PC-3 (cell line): ENCODE measurements at places on chromosomes 3 and 15. TPM values are rescaled to one million over a fixed set of nuclear protein-coding genes. Genes with fewer than 3 reads are reported as not detected.

DNA sequence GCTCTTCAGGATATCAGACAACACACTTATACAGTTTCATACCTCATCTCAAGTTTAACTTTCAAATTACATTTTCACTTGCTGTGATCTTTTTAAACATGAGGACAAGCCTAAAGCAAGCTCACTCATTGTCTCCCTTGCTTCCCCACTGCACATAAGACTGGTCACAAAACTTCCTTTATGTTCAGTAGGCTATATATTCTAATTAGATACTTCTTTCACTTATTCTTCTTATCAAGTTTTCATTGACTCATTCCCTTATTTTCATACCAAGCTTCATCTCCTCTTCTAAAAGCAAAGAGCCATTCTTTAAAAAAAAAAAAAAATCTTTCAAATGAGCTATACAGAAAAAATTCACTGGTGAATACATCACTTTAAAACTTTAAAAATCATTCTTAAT, 62.6 kb downstream of the ESYT3 start:
- no peaks in the 10 kb centered on the region for H3K27me3 ChIP-seq
- H3K27ac ChIP-seq = no peak overlapping the region
- no peaks in the 10 kb centered on the region for H3K36me3 ChIP-seq
- peaks cover 27% of the 10 kb centered on the region for H3K4me1 ChIP-seq
- no peak overlapping the region for H3K4me3 ChIP-seq

DNA sequence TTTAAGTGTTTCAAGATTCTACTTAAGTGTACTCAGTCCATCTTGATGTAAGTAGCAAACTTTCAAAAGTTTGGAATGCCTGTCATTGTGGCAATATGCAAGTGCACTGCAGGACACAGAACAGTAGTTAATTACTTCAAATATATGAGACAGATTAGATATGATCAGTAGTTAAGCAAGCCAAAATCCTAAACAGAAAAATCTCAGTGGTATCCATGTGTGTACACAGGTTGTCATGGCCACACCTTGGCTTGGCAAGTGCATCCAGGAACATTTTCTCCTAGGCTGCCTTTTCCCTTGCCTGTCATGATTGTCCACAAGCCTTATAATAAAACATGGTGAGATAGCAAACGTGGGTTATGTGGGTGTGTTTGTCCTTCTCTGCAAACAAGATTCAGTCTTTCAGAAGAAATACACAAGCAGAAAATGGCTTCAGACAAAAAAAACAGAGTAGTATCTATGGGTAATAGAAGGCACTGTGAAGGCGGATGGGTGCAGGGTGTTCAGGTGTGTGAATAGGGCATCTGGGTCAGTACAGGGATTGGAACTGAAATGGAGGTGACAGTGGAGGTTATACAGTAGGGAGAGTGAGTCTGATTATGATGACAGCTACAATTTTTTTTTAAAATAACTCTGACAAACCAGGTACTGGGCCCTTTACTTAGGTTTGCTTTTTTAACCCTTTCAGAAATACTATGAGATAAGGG, 229.0 kb upstream of the LRIG1 start:
- no peak overlapping the region for H3K27ac ChIP-seq
- H3K4me1 ChIP-seq = no peaks in the 10 kb centered on the region
- no peak overlapping the region for H3K4me3 ChIP-seq
- DNase-seq = no peak
- no peaks in the 10 kb centered on the region for H3K36me3 ChIP-seq

DNA sequence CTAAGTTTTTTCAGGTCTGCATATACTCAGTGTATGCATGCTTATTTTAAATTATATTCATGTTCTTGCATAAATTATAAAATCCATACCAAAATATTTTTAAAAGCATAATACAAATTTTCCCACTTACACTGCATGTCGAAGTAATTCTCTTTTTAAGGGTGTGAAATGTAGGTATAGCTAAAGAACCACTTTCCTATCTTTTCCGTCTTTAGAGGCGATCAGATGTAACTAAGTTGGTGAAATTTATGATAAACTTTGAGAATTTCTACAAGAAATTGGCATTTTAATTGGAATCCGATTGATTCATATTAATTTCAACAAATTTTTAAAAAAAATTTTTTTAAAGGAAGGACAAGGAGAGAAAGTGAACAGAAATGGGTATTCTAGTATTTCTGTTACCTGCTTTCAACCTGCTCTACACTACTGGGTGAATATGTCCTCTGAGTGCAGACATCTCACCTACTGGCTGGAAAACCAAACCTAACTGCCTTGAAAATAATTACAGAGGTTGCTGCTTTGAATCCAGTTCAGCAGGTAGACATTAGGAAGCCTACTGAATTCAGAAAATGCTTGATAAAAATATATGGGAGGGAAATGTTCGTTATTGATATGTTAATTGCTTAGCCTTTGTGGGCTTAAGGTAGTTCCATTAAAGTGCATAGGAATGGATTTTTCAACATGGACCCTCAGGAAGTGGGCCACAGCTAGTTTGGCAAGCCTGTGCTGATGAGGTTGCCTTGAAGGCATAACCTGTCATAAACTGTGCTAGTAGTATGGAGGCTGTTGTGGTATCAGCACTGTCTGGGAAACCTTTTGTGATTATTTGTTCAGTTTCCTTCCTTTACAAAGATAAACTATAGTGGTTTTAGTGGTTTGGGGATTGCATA, 5.1 kb downstream of the TRIM71 start:
- no peak overlapping the region for H3K4me3 ChIP-seq
- H3K36me3 ChIP-seq = no peaks in the 10 kb centered on the region
- H3K27me3 ChIP-seq = no peaks in the 10 kb centered on the region
- H3K4me1 ChIP-seq = no peaks in the 10 kb centered on the region
- no peak overlapping the region for H3K27ac ChIP-seq

GRCh38 chr3:126941721-126942270, 41.1 kb upstream of the PLXNA1 start:
- H3K27me3 ChIP-seq = no peaks in the 10 kb centered on the region
- no peak overlapping the region for H3K4me3 ChIP-seq
- no peaks in the 10 kb centered on the region for H3K36me3 ChIP-seq
- H3K27ac ChIP-seq = no peak overlapping the region
- H3K4me1 ChIP-seq = peaks cover 9% of the 10 kb centered on the region; the same call in 1 of the 2 replicates
- no peak for DNase-seq

DNA sequence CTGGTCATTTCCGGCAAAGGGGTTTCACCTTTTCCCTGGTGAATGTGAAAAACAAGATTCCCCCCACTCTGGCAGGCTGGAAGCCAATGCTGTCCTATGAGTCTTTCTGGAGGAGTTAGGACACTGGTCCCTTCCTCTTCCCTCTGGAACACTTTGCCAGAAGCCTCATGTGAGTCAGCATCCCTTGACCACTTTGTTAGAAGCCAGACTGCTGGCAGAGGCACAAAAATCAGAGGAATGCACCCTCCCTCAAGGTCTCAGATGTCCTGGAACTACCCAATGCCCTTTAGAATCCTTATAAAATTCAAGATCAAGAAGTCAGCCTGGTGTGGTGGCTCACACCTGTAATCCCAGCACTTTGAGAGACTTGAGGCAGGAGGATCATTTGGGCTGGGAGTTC, 26.6 kb downstream of the ITGB5 start:
- DNase-seq = peak; percentile 96
- peak overlapping the region; percentile 42 for H3K27ac ChIP-seq
- H3K4me3 ChIP-seq = no peak overlapping the region
- H3K36me3 ChIP-seq = no peaks in the 10 kb centered on the region
- no peaks in the 10 kb centered on the region for H3K27me3 ChIP-seq

DNA sequence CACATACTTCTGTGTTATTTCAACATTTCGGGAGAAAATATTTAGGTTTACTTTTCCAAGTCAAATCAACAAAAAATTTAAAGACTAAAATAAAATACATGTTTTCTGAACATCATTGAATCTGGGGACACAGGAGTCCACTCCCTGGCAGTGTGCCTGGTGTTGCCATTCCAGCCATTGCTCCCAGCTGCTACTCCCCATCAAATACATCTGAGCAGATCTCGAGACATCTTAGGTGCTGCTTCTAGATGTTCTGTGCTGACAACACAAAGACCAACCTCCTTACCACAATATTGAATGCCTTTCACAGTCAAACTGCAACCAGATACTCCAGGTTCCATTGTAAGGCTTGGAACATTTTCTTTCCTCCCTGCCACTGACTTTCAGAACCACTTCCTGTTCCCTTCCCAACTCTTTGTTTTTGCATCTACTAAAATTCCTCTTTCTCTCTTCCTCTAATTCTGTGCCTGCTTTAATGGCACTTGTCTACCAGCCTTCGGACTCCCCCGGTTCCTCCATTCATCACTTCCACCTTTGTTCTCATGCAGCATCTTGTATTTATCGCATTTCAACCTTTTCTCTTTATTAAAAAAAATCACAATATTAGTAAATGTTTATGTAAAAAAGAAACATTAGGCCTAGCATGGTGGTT, 81.1 kb upstream of the SLC4A7 start:
- DNase-seq = no peak
- H3K4me3 ChIP-seq = no peak overlapping the region
- no peak overlapping the region for H3K27ac ChIP-seq
- no peaks in the 10 kb centered on the region for H3K36me3 ChIP-seq
- H3K4me1 ChIP-seq = peaks cover 8% of the 10 kb centered on the region; the same call in 1 of the 2 replicates

DNA sequence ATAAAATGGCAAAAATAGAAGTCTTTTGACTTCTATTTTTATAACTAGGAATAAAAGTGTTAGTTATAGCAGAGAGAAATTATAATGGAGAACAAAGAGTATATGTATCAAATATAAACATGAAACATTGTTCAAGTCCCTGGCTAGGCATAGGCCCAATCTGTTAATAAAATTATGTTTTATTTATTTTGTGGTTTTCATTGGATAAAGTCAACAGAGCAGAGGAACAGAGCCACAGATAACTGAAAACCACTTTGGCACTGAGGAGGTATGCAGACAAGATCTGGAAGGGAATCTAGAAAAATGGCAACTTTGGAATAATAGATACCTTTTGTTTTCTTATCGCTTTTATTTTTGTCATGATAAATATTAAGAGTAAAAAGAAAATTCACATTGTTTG, 50.4 kb upstream of the ICE2 start:
- H3K27me3 ChIP-seq = no peaks in the 10 kb centered on the region
- H3K27ac ChIP-seq = no peak overlapping the region
- H3K36me3 ChIP-seq = no peaks in the 10 kb centered on the region
- peak; percentile 65 for DNase-seq
- H3K4me1 ChIP-seq = peaks cover 41% of the 10 kb centered on the region

GRCh38 chr3:43969944-43970343, 271.7 kb upstream of the TOPAZ1 start:
- H3K27me3 ChIP-seq = no peaks in the 10 kb centered on the region
- no peak overlapping the region for H3K27ac ChIP-seq
- no peak overlapping the region for H3K4me3 ChIP-seq
- DNase-seq = no peak
- no peaks in the 10 kb centered on the region for H3K4me1 ChIP-seq

IL5RA gene
- not detected in 2 replicates for total RNA-seq

C3orf22 gene
- not detected in 2 replicates for total RNA-seq

NANOGP8 gene
- total RNA-seq = not detected in 2 replicates
